ENCODE measurements at places on chromosomes 3 and 15. TPM values are rescaled to one million over a fixed set of nuclear protein-coding genes. Genes with fewer than 3 reads are reported as not detected.
A peak's percentile ranks its signal among the peaks of the same experiment; 100 is the strongest.

TM2D3 gene
- 46.9 TPM for total RNA-seq

DNA sequence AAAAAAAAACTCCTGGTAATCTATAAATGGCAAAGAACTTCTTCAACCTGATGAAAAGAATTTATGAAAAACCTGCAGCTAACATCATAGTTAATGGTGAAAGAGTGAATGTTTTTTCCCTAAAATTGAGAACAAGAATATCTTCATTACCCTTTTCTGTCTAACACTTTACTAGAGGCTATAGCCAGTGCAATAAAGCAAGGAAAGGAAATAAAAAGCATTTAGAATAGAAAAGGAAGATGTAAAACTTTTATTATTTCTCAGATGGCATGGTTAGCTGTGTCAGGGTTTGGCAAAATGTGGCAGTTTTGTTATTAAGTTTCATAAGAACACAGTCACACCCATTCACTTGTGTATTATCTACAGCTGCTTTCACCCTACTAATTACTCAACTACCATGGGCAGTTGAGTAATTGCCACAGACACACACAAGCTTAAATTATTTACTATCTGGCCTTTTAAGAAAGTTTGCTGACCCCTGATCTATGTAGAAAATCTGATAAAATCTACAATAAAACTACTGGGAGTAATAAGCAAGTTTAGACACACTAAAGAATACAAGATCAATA is 465.1 kb downstream of the MAGI1 start:
- no peak overlapping the region for H3K27ac ChIP-seq
- H3K27me3 ChIP-seq, result no peaks in the 10 kb centered on the region
- DNase-seq, result no peak
- no peak overlapping the region for H3K4me3 ChIP-seq
- peaks cover 19% of the 10 kb centered on the region for H3K4me1 ChIP-seq

GRCh38 chr15:85762039-85762755 is 32.5 kb downstream of the KLHL25 start:
- no peak for DNase-seq
- peak overlapping the region; percentile 71 for H3K27ac ChIP-seq
- no peaks in the 10 kb centered on the region for H3K27me3 ChIP-seq

ATP10A gene
- total RNA-seq, result 0.27 TPM

- DNase-seq, result no peak
- H3K36me3 ChIP-seq, result no peaks in the 10 kb centered on the region
- H3K4me1 ChIP-seq, result no peaks in the 10 kb centered on the region
- H3K27me3 ChIP-seq, result no peaks in the 10 kb centered on the region
Observed at GRCh38 chr3:174218016-174218415, 641.1 kb upstream of the NAALADL2 start.

- no peak overlapping the region for H3K27ac ChIP-seq
- no peak for DNase-seq
- no peaks in the 10 kb centered on the region for H3K27me3 ChIP-seq
Observed at GRCh38 chr15:91308855-91309254, 208.8 kb downstream of the SV2B start.

- DNase-seq, result no peak
- no peaks in the 10 kb centered on the region for H3K27me3 ChIP-seq
- H3K4me3 ChIP-seq, result no peak overlapping the region
Observed at GRCh38 chr3:146739203-146739671, 134.1 kb upstream of the PLSCR5 start.

DNA sequence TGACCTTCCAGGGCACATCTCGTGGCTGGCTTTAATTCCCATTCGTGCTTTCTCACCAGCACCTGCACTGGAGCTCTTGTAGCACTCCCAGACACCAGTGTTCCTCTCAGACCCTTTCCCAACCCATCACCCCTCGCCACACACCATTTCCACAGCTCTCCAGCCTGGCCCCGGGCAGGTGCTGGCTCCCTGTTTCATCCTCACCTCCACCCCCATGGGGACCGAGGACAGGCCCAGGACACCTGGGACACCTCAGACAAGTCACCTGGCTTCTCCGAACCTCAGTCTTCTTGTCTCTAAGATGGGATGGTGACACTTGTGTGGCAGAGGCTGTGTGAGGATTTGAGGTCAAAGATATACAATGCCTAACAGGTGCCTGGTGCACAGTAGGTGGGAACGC is 27.4 kb upstream of the GP9 start:
- H3K27me3 ChIP-seq, result no peaks in the 10 kb centered on the region
- no peak overlapping the region for H3K4me3 ChIP-seq
- H3K4me1 ChIP-seq, result no peaks in the 10 kb centered on the region

DNA sequence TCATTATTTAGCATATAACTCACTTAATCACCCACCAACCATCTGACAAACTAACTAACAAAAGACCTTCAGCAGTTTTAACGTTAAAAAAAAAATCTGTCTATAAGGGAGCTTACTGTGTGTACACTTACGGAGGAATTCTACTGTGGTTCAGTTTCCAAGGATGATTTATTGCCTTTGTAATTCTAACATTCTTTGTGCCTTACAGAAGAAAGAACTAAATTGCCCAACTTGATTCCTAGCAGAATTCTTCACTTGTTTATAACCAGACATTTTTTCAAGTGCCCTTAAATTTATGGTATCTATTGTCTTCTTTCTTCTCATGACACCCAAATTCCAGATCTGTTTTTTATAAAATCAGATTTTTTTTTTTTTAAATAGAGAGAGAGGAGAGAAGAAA is 119.7 kb upstream of the IGSF10 start:
- H3K4me3 ChIP-seq, result no peak overlapping the region
- H3K27ac ChIP-seq, result no peak overlapping the region
- H3K27me3 ChIP-seq, result no peaks in the 10 kb centered on the region

XPC gene
- 19.5 TPM for total RNA-seq

- no peaks in the 10 kb centered on the region for H3K36me3 ChIP-seq
- H3K4me3 ChIP-seq, result no peak overlapping the region
- H3K27ac ChIP-seq, result no peak overlapping the region
- H3K27me3 ChIP-seq, result no peaks in the 10 kb centered on the region
- peaks cover 4% of the 10 kb centered on the region for H3K4me1 ChIP-seq
- no peak for DNase-seq
Observed at GRCh38 chr3:17714473-17714872, 28.0 kb downstream of the TBC1D5 start.

- DNase-seq, result no peak
- no peaks in the 10 kb centered on the region for H3K36me3 ChIP-seq
- H3K4me1 ChIP-seq, result no peaks in the 10 kb centered on the region
- H3K4me3 ChIP-seq, result no peak overlapping the region
- no peak overlapping the region for H3K27ac ChIP-seq
Observed at GRCh38 chr3:151949706-151950105, 76.3 kb downstream of the SUCNR1 start.

DNA sequence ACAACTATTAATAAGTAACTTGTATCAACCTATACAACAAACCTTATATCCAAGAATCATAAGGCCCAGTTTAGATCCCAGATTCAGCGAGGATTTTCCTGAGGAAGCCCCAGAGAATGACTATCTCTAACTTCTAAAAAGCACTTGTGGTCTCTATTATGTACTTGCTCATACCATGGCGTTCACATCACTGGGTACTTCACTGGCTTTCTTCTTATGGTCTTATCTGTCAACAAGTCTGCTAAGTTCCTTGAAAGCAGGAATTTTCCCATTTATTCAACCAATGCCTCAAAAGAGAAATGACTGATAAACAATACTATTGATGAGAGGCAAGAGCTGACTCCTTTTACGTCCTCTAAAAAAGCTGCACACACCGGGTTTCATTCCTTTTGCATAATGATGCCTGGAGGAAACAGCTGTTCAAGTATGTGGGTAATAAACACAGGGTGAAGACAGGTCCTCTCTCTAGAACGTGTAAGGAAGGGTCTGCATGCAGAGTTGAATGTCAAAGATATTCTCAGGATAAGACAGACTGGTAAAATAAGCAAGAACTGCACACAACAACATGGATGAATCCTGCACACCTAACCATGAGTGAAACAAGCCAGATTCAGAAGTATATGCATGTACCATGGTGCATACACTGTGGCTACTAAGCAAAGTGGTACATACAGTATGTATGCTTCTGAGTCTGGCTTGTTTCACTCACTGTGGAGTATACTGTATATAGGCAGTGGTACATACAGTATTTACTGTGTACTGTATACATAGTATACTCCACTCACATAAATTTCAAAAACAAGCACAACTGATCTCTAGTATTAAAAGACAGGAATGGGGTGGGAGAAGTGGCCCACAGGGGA is 408.7 kb downstream of the SHQ1 start:
- peaks cover 52% of the 10 kb centered on the region for H3K4me1 ChIP-seq
- no peak overlapping the region for H3K4me3 ChIP-seq
- no peak for DNase-seq
- no peak overlapping the region for H3K27ac ChIP-seq

All from psoas muscle (tissue), 8 donors.